ENCODE measurements at places on chromosomes 3 and 15.

GRCh38 chr15:34810443-34811129, 15.2 kb upstream of the ACTC1 start:
- no peak for DNase-seq

GRCh38 chr3:12483872-12484197, 445 bp upstream of the TSEN2 start:
- no peak for DNase-seq

DNA sequence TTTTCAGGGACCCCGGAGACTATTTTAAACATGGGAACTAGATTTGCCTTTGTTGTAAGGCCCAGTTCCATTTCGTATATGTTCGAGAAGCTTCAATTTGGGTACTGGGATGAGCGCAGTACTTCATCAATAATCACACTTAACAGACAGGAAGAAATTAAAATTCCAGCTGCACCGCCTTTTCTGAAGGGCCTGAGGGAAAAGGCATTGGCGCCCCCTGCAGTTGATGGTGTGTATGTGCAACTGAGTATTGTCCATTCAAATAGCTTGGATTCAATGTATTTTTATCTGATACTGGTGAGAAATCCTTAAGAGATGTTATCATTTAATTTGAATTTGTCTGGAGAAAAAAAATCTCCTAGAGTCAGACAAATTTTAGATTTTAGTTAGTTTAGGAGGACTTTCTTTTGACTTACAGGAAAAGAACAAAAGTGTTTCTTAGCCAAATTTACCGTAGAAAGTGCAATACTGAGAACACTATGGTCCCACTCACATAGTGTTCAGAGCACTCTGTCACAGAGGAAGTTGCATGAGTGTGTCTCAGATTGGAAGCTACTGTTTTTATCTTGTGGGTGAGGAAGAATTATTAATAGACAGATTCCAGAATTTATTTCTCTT, 5.4 kb upstream of the ALDH1A2 start:
- no peak for DNase-seq

- no peak for DNase-seq
Measured at GRCh38 chr3:159724627-159725026, 264.0 kb upstream of the IL12A start.

- DNase-seq = no peak
Measured at GRCh38 chr15:101637516-101637915, 14.7 kb downstream of the TM2D3 start.

DNA sequence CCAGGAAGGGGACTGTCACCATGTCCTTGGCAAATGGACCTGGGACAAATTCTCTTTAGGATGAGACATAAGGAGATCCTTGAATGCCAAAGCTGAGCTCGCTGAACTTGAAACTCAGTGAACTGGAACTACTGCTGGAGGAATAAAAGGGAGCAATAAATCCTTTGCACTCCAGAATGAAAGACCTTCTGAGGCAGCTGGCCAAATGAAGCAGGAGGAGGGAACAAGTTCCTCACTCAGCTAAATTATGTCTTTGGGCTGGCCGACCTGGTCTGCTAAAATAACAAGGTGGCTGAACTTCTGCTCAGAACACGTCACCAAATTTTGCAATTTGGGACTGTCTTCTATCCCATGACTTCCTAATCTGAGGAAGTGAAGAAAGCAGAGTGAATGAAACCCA, 314.7 kb downstream of the LPP start:
- no peak for DNase-seq

GRCh38 chr3:44309500-44309899, 29.1 kb upstream of the TCAIM start:
- no peak for DNase-seq

GRCh38 chr3:81503026-81503425, 258.4 kb downstream of the GBE1 start:
- no peak for DNase-seq

DNA sequence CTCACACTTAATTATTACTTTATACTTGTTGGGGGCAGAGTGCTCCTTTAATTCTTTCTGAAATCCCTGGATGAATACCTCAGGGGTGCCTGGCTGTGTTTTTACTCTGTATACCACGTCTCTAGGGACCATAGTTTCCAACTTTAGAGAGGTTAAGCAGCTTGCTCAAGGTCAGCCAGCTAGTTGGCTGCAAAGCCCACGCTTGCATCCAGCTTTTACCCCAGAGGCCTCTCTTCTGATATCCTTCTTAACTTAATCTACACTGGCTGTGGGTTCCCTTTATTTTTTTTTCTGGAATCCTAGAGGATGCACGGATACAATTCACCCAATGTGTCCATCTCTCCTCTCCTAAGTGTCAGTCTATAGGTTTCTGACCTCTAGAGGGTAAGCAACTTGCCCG, 1.4 kb downstream of the PDZRN3 start:
- no peak for DNase-seq

Measured in activated T-helper 1 cell treated with Interleukin-2 at 50 U/mL for 16 hours (primary cell).